ENCODE measurements at places on chromosomes 3 and 15.

DNA sequence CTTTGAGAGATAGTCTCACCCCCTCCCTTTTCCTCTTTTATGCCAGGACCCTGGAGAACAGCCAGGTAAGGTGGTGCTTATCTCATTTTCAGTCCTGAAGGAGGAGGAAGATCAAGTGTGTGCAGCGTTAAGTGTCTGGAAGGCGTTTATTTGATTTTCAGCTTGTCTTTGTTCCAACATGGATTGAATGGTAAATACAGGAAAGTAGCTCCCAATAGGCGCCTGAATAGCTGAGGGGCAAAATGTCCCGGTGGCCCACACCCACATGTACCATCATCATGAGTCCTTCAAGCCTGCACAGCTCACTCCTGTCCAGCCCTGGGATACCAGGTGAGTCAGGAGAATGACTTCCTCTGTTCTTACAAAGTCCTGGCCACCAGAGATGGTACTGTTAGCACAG is 73.5 kb downstream of the CEMIP start:
- no peak for DNase-seq

- no peak for DNase-seq
These were observed 31.5 kb upstream of the ADAMTS17 start for GRCh38 chr15:100373120-100373896.

DNA sequence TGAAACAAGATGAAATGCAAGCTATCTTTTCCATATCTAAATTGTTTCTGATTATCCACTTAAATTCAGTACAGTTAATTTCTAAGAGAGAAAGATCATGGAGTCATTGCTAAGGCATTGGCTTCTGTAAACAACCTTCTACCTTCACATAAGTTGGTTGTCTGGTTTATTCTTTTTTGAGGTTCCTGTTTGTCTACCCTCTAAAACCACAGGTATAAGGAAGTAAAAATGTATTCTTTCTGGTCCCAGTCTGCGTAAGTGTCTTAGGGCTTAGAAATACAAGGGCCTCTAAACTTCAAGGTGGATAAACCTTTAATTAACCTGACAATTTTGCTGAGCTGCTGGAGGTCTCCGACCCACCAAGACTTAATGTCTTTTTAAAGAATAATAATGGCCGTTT is 3.6 kb upstream of the ATOSA start:
- DNase-seq: no peak

- no peak for DNase-seq
These were observed 229.2 kb upstream of the ST8SIA2 start for GRCh38 chr15:92164327-92165000.

DNA sequence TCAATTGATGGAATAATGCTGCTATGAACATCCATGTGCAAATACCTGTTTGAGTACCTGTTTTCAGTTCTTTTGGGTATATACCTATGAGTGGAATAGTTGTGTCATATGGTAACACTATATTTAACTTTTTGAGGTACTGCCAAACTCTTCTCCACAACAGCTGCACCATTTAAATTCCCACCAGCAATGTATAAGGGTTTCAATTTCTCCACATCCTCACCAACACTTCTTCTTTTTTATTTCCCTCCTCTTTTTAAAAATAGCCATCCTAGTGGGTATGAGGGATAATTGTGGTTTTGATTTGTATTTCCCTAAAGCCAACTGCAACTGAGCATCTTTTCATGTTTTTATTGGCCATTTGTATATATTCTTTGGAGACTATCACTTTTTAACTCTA is 31.3 kb upstream of the ARHGEF3 start:
- no peak for DNase-seq

DNA sequence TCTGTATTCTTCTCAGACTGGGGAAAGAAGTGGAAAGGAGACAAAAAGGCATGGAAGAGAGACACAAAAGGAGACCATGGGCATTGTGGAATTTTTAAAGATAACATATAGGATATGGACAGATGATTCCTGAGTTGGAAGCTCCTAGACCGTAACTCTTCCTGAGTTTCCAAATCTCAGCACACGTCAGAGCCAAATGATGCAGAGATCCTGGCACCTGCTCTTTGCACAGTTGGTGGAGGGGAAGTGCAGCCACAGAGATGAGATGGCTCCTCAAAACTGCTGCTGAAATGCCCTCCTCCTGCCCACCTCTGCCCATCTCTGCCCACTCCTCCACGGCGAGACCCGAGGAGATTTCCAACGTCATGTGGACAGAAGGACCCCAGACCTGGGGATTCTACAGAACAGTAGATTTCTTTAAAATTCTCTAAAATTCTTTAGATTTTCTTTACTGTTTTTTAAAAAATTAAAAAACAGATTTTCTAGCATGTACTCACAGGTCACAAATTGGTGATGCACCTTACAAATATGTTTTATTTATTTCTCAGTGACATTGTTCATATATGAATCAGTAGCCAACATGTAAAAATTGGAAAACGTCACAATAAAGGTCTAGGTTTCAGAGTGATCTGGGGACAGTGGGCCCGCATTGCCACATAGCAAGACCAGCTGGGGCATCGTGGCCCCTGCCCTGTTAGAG is 8.1 kb downstream of the CPN2 start:
- no peak for DNase-seq

GRCh38 chr3:186100398-186100797 is 8.5 kb downstream of the ETV5 start:
- DNase-seq: no peak

- no peak for DNase-seq
These were observed 375.9 kb downstream of the RSL24D1 start for GRCh38 chr15:54820811-54821210.

DNA sequence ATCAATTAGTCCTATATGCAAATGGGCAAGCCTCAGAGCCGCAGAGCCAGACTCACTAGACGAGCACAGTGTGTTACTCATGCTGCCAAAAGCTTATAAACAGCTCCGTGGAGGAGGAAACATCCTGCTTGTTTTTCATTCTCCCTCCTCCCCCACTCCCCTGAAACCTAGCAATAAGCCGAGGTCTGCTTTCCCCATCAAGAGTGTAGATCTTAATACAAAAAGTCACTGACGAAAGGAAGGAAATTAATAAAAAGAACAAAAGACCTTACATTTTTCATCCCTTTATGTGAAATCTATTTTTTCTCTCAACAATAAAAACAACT is 88.5 kb downstream of the XXYLT1 start:
- no peak for DNase-seq

- no peak for DNase-seq
These were observed 137.7 kb downstream of the RAB11A start for GRCh38 chr15:66006986-66007385.

- DNase-seq: no peak
These were observed 31.3 kb upstream of the NFKBIZ start for GRCh38 chr3:101817992-101818391.

- no peak for DNase-seq
These were observed 40.5 kb downstream of the DPPA2 start for GRCh38 chr3:109275702-109276293.
